ENCODE measurements at places on chromosomes 2 and 18.
A peak's percentile ranks its signal among the peaks of the same experiment; 100 is the strongest.

GRCh38 chr2:48474574-48475298 is 55.2 kb upstream of the STON1 start:
- no peak for DNase-seq

DNA sequence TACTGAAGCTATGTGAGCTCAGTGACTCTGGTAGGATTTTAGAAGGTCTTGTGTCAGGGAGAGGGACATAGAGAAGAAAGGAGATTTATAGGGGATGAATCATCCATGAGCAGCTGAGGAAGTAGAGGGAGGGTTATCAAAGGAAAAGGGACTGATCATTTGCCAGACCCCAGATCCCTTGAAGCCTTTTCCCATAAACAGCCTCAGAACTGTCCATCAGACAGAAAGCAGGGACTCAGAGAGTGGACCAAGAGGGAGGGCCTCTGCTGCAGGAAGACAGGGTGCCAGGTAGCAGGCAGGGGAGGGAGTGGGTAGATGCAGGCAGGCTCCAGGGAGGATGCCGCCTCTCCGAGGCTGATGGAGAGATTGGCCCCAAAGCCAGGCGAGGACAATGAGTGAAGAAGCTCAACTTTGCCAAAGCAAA is 133.9 kb downstream of the TNS1 start:
- no peak for DNase-seq

DNA sequence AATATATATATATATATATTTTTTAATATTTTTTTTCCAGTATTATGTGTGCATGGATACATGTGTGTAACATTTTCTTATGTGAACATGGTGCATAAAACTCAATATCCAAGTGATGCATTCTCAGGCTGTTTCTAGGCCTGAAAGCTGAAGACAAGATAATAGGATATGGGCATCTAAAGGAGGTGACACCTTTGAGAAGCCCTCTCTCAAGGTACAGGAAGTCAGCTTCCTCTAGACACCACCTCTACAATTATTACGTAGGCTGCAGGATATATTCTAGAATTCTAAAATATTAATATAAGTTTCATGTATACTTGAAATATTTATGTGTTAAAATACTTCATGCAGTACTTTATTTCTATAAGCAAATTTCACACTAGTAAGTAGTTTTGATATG is 327.5 kb downstream of the PTPRM start:
- DNase-seq, result no peak

- DNase-seq, result peak; percentile 60
Measured at GRCh38 chr2:18435426-18436037, 124.9 kb downstream of the RDH14 start.

DNA sequence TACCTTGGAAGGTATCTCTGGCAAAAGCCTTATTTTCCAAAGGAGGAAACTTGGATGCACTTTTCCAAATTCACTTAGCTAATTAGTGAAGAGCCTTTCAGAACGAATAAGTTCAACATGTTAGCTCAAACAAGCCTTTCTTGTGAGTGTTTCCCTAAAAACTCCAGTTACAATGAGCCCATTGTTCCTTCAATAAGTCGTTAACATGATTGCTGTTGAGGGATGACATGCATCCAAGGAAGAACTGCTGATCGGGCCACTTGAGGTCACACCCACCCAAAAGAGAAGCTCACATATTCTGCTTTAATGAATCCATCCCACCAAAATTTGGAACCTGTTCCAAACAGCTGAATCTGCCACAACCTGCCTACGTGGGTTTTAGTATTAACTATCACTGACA is 48.1 kb upstream of the SLC35G4 start:
- DNase-seq, result no peak

DNA sequence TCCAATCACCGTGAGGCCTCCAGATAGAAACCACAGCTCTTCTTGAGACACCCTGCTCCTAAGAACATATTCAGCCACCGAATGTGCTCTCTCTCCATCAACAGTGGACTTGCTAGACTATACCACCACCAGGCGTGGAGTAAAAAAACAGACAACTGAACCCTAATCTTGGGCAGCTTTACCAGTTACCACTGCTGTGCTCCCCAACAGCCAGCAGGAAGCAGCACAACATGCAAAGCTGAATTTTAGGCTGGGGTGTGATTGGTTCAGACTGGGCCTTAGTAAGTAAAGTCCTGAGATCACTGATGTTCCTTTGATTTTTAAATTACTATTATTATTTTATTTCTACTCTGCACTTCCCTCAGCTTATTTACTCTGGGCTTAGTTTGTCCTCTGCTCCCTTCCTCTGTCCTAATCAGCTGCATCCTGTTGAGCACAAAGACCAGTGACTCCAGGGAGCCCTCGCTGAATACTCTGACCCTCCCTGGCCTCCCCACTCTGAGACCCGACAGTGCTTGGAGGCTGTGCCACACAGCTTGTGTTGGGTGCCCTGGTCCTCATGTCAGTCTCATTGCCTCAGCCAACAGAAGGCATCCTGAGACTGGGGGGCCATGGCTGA is 21.9 kb downstream of the MRPL35 start:
- peak; percentile 50 for DNase-seq
